Astrocyte (in vitro differentiated cells and primary cell): ENCODE measurements at places on chromosomes 6 and 20.

DNA sequence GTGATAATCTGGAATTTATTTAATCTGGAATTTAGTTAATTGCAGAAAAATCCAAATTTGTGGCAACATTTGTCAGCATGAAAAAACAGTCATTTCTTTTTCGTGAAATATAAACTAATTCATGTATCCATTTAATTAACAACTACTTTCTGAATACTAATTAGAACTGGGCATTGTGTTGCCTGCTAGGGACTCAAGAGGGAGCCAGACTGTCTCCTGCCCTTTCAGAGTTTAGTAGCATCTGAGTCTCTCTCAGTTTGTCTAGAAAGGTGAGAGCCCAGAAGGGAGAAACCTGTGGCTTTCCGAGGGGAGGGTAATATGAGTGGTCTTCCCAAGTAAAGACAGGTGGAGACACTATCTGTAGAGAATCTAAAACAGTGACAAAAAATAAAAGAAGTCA is 210.9 kb upstream of the HDDC2 start:
- no peak for DNase-seq

DNA sequence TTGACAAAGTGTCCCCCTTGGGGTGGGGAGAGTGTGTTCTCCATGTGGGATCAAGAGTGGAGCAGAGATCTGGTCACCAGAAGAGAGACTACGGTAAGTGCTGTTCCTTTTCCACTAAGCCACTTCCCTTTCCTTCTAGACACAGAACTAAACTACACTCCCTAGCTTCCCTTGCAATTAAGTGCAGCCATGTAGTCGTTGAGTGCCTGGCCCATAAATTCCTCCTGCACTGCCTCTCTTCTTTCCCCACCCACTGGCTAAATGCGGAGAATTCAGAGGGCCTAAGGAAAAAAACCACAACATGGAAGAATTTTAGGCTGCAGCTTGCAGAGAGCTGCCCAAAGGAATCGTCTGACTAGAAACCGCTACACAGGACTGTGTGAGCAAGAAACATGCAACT is 1.5 kb downstream of the WDR27 start:
- DNase-seq, result peak; percentile 57

DNA sequence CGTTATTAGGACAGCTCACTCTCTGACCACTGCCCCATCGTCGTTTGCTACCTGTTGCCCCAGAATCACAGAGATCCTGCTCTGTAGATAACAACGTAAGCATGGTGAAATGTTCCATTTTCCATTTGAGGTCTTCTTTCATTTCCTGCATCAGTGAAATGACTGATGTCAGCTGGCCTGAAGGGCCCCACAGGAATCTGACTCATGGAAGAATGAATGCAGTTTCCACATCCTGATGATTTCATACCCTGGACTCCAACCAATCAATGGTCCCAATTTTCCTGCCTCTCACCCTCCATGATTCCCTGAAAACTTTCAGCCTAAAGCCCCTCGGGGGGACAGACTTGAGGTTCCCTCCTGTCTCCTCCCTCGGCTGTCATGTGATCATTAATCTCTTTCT is 394.4 kb upstream of the CDH4 start:
- DNase-seq, result peak; percentile 57

GRCh38 chr6:122797537-122797936 is 8.5 kb downstream of the SMPDL3A start:
- no peak for DNase-seq

- DNase-seq, result peak; percentile 15
These were observed 125.6 kb upstream of the STXBP5 start for GRCh38 chr6:147078602-147079001.

DNA sequence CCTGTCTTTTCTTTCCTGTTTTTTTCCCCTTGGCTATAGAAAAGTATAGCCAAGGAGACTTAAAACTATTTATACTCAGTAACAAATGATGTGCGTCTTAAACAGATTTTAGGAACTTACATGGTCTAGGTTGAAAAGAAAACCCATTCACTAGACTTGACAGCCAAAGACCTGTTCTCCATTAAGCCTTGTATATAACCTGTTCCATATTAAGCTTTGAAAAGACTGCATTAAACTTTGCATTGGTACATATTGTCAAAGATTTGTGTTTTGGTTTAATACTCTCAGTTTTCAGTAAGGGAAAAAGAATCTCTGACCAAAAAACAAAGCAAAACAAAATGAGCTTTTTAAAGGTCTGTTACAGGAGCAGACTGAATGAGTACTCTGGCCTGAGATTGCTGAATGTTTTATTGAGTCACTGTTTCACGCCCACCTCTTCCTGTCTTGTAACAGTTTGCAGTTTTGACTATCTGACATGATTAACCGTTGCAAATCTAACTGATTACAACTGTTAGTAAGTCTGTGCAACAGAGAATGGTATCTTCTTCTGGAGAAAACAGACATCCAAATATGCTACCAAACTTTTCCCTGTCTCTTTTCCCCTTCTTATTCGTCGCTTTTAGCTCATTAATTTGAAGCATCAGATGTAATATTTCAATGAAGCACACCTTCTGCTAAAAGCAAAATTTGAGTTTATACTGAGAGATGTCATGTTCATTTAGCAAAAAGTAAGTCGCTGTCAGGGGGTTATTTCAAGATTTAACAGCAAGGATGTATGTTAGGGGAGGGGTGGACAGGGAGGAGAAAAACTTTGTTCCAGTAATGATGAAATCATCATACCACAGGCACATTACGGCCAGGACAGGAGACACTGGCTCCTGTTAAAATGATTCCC is 59.1 kb upstream of the SUPT3H start:
- DNase-seq, result peak; percentile 92

DNA sequence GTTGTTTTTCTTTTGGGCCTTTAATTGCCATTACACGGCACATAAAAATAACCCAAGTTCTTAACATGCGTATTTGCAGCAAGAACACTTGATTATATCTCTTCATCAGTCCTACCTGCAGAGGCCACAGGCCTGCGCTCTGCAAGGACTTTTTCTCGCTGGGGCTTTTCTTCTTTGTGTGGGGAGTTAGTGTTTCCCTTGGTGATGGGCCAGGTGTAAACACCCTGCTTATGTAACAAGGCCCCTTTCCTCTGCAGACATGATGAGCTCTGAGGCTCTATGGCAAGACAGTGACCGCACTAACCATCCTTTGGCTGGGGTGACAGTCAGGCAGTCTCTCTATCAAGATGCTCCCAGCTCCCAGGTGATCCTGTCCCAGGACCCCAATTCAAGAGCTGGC is 97.8 kb upstream of the PCSK2 start:
- DNase-seq, result no peak

DNA sequence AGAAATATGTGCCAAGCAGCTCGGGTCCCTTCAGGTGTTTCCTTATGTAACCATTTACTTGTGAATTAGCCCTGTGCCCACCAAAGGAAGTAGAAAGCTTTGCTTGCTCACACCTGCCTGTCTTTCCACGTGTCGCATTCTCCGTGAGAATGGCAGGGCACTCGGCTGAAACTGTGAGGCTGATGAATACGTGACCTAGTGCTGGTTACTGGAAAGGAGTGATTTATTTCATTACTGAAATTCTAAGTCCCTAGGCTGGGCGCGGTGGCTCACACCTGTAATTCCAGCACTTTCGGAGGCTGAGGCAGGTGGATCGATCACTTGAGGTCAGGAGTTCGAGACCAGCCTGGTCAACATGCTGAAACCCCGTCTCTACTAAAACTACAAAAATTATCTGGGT is 45.9 kb upstream of the TULP1 start:
- no peak for DNase-seq

DNA sequence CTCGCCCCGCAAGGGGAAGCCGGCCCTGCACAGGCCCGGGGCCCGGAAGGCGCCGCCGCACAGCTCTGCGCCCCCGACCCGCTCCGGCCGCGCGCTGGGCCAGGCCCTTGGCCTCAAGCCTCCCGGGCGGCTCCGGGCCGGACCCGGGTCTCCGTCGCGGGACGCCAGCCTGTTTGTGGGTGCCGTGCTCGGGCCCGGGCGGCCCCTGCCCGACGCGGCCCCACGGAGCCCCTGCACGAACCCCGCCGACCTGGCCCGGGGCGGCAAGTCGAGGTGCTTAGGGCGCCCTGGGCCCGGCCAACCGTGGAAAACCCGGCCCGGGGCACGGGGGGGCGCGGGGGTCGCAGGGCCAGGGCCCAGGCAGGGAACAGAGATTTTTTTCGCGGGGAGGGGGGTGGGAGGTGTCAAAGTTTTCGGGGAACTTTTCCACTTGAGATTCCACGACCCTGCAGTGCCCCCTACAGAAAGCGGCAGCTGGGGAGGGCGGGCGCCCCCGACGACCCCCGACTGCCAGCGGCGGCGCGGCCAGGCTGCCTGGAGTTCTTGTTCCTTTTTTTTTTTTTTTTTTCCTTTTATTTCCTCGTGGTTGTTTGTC is 805 bp upstream of the STX16 start:
- no peak for DNase-seq
